NCI-H2081 (cell line): ENCODE measurements at places on chromosomes 6 and 20.
A peak's percentile ranks its signal among the peaks of the same experiment; 100 is the strongest.

DNA sequence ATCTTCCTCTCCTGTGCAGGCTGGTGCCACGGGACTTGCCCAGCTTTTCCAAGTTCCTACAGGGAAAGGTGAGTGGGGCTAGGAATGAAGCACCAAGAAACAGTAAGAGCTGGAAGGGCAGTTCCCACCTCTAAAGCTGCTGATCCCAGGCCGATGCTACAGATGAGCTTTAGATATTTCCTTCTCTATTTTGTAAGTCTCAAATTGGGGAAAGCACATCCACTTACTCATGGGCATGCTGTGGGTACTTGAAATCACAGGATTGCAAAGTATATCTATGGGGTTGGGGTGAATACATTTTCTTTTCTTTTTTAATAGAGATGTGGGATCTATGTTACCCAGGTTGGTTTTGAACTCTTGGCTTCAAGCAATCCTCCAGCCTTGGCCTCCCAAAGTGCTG, 3.1 kb downstream of the ZBTB2 start:
- no peak for DNase-seq

- no peak for DNase-seq
These were observed 10.2 kb downstream of the HDAC2 start for GRCh38 chr6:113960795-113961194.

GRCh38 chr20:12969071-12969669, 39.6 kb upstream of the SPTLC3 start:
- DNase-seq = no peak

GRCh38 chr6:110354153-110354552, 4.0 kb downstream of the METTL24 start:
- DNase-seq = no peak

- DNase-seq = no peak
These were observed 7.8 kb downstream of the NFYA start for GRCh38 chr6:41080621-41081020.

- no peak for DNase-seq
These were observed 10.5 kb downstream of the SOX4 start for GRCh38 chr6:21604081-21604480.

DNA sequence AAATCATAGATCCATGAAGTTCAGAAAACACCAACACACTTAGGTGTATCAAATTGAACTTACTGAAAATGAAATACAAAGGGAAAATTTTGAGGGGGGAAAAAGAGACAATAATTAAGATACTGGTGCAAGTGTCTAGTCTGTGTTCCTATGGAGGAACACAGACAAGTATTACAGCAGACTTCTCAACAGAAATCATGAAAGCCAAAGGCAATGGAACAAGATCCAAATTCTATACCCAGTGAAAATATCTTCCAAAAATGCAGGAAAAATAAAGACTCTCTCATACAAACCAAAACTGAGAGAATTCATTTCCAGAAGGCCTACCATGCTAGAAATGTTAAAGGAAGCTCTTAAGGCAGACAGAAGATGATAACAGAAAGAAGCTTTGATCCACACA, 63.1 kb downstream of the NRN1 start:
- DNase-seq = no peak

- DNase-seq = no peak
These were observed 66.7 kb upstream of the SAMD5 start for GRCh38 chr6:147441751-147442150.

- no peak for DNase-seq
These were observed 624.5 kb downstream of the RFPL4B start for GRCh38 chr6:112971651-112972050.

DNA sequence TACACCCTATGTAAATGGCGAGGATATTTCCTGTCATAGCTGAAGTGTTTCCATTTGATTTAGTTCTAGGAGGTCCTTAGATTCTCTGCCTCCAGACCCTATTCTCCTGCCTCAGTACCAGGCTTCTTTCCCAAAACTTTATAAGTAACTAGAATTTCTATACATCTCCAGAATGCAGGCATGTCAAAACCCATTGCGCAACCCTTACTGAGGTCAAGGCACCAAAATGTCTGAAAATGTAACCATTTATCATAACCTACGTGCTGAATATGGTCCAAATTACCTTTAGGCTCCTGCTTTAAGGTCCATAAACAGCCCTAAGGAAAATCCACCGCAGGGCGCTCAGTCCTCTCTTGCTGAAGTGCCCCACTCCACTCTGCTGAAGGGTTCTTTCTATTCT, 37.5 kb upstream of the MC3R start:
- DNase-seq = no peak

- no peak for DNase-seq
These were observed 7.5 kb downstream of the SMPD2 start for GRCh38 chr6:109447878-109448555.

DNA sequence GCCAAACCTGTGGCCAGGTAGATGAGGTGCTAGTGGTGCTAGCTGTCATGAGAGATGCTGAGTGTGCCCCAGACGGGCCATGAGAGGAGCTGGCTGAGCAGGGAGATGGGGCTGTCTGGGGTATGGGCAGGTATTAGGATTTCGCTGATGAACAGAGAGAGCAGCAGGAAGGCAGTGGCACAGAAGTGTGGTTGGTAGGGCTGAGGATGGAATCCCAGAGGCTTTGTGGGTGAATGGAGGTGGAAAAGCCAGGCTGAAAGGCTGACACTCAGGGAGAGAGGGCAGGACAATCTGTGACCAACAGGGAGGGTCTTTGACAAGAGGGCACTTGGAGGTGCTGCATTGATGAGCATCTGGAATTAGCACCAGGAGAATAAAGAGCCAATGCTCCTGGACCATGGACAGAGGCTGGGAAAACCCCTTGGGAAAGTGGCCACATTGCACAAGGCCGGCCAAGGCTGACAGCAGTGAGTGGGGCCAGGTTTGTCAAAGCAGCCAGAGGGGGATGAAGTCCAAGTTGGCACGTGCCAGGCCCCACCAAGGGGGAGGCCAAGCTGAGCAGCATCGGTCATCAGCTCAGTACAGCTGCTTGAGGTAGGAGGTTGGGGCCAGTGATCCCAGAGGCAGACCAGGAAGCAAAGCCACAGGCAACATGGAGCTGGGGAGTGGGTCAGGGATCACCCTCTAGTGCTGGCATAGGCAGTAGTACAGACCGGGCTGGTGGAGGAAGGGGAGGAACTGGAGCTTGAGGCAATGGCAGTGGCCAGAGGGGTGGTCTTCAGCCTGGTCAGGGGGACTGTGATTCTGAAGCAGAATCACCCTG, 19.7 kb upstream of the SGK2 start:
- DNase-seq = no peak

GRCh38 chr20:40251284-40251932, 437.6 kb downstream of the MAFB start:
- DNase-seq = no peak

DNA sequence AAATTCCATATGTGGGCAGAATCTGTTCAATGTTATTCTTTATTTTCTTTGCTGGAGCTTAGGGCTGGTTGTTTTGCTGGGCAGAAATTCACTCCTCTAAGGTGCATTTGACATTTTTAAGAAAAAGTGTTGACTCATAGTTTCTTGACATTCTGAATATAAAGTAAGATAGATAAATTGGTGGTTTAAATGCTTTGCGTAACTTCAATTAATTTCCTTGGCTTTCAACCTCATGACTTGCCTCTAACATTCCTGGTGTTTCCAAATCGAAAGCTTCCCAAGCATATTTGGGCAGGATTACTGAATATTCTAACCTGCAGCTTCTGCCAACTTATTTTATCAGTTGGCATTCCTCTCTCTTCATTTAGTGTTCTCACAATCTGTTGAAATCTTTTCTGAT, 718.7 kb upstream of the ADGRB3 start:
- DNase-seq = no peak

- peak; percentile 57 for DNase-seq
These were observed 202.0 kb downstream of the ZFAND3 start for GRCh38 chr6:38021571-38021970.

GRCh38 chr20:34824452-34824805, 1.0 kb downstream of the NCOA6 start:
- peak; percentile 20 for DNase-seq

- DNase-seq = no peak
These were observed 145.2 kb downstream of the COL21A1 start for GRCh38 chr6:56102216-56102615.

- no peak for DNase-seq
These were observed 2.2 kb downstream of the UBR2 start for GRCh38 chr6:42565823-42566613.

- DNase-seq = no peak
These were observed 83.6 kb upstream of the MYLIP start for GRCh38 chr6:16045238-16045637.

- no peak for DNase-seq
These were observed 83.7 kb downstream of the CHMP4B start for GRCh38 chr20:33894798-33895197.

DNA sequence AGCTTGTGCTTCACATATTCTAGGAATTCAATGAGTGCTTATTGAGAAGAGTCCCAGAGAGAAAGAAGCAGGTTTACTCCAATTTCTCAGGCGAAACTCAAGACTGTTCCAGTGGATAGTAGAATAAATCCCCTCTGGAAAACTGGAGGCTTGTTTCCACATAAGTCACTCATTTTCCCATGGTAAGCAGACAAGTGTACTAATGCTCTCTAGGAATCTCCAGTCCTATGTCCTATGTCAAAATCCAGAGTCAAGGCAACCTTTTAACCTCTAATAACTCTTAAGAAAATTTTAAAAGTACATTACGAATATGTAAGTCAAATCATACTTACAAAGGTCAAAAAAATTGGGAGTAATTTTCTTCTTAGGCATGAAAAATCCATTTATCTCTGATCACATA, 35.2 kb downstream of the SMLR1 start:
- no peak for DNase-seq

DNA sequence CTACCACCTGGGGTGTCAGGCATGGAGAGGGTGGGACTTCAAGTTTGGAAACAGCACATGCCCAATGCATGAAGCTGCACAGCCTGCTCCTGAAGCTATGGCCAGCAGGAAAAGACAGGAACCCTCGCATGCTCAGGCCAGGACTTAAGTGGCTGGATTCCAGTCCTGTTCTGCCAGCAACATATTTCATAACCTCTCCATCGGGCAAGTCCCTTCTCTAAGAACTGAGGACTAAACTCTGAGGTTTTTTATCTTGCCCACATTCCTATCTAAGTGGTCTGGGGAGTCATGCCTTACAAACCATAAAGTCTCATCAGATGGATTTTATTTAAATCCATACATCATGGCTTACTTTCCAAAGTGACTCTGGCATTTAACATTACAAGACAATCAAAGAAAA, 27.5 kb upstream of the AGPAT4 start:
- no peak for DNase-seq

GRCh38 chr6:107411161-107411560, 48.2 kb downstream of the PDSS2 start:
- no peak for DNase-seq

- DNase-seq = peak; percentile 46
These were observed 81.7 kb downstream of the COL9A1 start for GRCh38 chr6:70221025-70221714.

GRCh38 chr6:169961772-169962561, 210.5 kb downstream of the ERMARD start:
- DNase-seq = no peak

- no peak for DNase-seq
These were observed 45.4 kb upstream of the DTNBP1 start for GRCh38 chr6:15708231-15708630.

- DNase-seq = no peak
These were observed 76.5 kb downstream of the ADGRG6 start for GRCh38 chr6:142378138-142378875.

DNA sequence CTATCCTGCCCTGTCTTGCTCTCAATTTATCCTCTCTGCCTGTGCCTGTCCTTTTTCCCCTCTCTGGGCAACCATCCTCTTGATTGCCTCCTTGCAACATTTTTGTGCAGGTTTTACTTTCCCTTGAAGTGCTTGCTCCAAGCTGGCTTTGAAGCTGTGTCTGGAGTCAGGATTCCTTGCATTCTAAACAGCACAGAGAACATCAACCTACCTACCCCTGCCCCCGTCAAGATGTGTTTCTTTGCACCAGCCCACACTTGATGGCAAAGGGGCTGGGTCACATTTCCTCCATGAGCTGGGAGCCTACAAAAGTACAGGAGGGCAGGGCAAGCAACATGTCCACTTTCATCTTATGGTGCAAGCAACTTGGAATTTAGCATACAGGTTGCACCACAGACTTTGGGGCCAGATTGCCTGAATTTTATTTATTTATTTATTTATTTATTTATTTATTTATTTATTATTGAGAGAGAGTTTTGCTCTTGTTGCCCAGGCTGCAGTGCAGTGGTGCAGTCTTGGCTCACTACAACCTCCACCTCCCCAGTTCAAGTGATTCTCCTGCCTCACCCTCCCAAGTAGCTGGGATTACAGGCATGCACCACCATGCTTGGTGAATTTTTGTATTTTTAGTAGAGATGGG, 206.3 kb downstream of the COL19A1 start:
- no peak for DNase-seq

GRCh38 chr20:50108556-50109235, 4.3 kb downstream of the UBE2V1 start:
- DNase-seq = no peak

DNA sequence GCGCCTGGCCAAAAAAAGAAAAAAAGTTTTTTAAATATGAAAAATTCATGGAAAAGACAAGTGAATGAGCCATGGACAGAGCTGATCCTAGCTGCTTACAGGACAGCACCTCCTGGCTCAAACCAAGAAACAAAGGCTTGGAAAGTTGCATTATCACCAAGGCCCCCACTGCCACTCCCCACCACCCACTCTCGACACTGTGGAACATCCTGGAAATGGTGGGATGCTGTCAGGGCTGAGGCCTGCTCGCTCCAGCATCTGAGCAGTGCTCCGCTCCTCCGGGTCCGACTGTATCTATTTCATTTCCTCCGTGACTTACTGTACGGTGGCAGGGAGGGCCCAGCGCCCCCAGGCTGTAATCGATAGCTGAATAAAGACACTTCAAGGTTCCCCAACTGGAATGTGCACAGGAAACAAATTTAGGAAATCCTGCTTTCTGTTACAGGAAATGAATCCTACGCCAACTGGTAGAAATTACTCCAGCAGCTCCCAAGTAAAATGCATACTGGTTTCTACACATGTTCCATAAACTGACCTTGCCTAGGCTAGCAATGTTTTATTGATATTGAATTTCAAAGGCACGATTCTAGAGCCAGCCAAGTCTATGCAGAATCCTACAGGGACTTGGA, 109.5 kb upstream of the NFATC2 start:
- DNase-seq = no peak

GRCh38 chr20:29743101-29743931, 1514.1 kb upstream of the DEFB115 start:
- no peak for DNase-seq

DNA sequence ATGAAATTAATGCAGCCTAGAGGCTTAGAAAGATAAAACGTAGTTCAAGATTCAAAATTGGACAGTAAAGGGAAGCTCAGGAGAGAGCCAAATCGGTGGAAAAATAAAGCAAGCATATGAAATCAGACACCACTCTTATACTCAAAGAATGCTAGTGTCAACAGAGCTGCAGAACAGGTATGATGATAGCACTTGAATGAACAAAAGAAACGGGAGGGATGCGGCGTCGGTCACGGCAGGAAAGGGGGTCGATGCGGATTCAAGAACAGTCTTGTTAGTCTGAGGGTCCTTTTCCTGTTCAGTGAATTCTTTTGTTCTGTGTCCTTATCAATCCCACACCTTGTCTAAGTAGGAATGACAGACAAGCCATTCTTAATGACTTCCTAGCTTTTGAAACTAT, 114.4 kb downstream of the FOXC1 start:
- no peak for DNase-seq
